ENCODE measurements at places on chromosomes 3 and 15.

DNA sequence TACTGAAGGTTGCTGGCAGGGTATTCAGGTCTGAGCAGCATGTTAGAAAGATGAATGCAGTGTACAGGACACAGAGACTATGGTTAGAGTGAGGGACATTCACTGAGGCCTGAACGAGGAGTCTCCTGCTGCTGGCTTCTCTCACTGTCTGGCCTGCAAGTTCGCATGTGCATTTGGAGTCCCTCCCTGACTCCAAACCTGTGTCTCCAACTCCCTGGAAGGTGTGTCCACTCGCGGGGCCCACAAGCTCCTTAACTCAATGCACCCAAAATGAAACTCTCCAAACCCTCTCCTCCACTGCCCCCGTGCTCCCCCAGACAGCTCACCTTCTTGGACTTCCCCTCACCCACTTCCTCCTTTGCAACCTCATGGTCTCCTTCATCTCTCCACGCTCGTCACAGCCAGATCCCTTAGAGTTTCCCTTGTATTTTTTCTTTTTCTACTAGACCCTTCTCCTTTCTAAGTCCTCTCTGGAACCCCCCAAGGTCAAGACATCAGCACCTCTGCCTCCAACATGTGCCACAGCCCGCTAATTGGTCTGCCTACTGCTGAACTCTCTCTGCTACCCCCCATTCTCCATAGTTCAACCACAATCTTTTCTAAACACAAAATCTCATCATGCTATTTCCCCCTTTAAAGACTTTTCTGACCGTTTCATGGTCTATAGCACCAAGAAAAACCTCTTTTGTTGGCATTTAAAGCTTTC is 58.3 kb downstream of the HES1 start:
- no peak for DNase-seq

DNA sequence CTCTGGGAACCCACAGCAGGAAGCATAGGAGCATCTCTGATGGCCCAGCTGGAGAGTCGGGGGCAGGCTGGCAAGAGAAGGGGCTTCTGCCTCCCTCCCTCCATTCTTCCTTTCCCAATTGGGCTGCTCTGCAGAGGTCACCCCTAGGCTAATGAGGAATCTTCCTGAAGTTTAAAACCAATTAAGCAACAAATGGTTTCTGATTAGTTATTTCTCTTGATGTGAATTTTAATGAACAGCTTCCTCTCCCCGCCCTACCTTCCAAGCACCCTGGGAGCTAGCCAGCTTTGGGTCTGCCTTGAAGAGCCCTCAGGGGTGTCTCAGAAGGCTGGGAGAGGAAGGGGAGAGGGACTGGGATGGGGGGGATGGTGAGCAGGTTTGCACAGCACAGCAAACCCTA is 24.6 kb upstream of the HCN4 start:
- no peak for DNase-seq

DNA sequence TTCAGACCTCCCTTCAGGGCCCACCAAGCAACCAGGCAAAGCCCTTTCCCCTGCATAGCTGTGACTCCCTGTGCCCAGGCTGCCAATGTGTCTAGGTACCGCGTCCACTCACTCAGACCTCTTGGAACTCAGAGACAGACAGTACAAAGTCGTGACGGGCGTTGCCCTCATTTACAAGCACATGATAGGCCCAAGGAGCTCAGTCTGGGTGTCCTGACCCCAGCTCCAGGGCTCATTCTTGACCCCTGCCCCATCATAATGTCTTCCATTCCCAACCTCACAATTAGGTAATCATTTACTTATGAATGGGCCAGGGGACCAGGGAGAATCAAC is 56.0 kb downstream of the KLF13 start:
- no peak for DNase-seq

- no peak for DNase-seq
These were observed 56.3 kb downstream of the ISG20 start for GRCh38 chr15:88695101-88695500.

GRCh38 chr3:197256836-197257444 is 41.5 kb downstream of the DLG1 start:
- DNase-seq = peak; percentile 29

DNA sequence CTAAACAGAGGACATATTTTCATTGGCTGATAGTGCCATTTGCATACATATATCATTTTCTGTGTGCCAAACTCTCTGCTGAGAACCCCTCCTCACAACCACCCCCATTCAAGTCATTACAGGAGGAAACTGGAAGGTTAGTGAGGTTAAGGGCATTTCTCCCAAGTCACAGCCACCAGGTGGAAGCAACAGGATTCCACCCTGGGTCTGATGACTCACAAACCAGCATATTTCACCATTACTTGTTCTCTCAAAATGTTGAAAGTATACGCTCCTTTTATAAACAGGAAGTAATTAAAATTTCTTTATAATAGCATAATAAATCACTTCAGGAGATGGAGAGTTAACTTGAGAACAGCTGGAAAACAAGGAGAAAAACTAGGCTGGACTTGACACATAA is 398.6 kb upstream of the WNT5A start:
- peak; percentile 45 for DNase-seq

- DNase-seq = no peak
These were observed 82.0 kb downstream of the CHCHD4 start for GRCh38 chr3:14042680-14043079.

- DNase-seq = no peak
These were observed 8.9 kb upstream of the TMEM202 start for GRCh38 chr15:72389231-72389630.

GRCh38 chr3:136535906-136536305 is 216.3 kb downstream of the STAG1 start:
- no peak for DNase-seq

DNA sequence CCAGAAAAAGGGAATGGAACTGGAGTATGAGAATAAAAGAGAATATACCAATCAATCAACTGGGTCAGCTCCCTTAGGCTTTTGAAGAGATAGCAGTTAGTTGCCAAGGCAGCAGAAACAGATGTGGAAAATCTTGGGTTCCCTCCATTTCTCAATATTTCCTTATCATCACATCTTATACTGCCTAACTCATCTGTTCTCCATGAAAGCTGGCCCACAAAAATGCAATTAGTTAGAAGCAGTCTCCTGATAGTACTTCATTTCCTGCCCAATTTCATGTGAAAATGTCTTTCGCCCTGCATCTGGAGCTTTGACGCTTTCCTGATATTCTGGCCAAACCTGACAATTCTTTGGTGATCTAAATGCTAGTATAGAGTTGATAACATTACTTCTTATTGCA is 30.1 kb upstream of the SPTSSB start:
- no peak for DNase-seq

- DNase-seq = no peak
These were observed 25.2 kb upstream of the TSPAN3 start for GRCh38 chr15:77096138-77096537.

- DNase-seq = peak; percentile 95
These were observed at the start of gene LZTFL1 for GRCh38 chr3:45841757-45842491. LZTFL1 (minus strand) TSS chr3:45842119; CDS start chr3:45841991, 128 bp downstream.

GRCh38 chr3:112061152-112061551 is 25.0 kb upstream of the C3orf52 start:
- DNase-seq = no peak

All from HS-5 (cell line).